Frontal cortex (tissue), 4 donors: ENCODE measurements at places on chromosomes 5 and 9.

DNA sequence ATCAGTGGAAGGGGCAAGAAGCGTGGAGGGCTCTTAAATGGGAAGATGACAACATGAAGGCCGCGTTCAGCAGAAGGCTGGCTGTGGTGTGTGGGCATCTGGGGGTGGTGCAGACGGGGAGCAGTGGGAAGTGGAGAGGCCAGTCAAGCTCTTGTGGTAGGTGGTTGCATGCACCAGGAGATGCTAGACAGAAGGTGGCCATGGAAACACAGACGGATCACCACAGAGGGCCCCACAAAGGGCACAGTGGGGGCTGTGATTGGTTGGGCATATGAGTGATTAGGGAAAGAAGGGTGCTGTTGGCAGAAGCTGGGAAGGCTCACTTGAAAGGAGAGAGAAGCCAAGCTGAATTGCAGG lies 14.7 kb downstream of the MTMR12 start:
- no peak for DNase-seq

DNA sequence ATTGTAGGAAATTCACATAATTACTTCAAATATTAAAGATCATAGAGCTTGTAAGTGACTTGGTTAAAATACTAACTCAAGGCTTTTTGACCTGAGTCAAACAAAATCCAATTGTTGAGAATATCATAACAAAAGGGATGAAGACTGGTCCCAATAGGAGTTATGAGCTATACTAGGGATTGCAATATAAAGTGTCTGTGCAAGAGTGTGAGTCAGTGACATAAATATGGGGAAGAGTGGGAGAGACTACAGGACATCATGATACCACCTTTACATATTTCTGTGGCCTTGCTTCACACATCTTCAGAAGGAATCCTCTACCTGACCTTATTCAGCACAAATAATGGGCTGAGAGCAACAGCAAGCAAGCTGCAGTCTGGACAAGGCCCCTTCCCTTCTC lies 180.9 kb upstream of the SLC24A2 start:
- no peak for DNase-seq

- no peak for DNase-seq
Observed at GRCh38 chr9:134532084-134532483, 109.5 kb upstream of the COL5A1 start.

GRCh38 chr9:81077572-81077971 lies 611.8 kb downstream of the TLE1 start:
- DNase-seq, result no peak

- DNase-seq, result no peak
Observed at GRCh38 chr9:130284249-130284625, 18.7 kb downstream of the HMCN2 start.
